ENCODE measurements at places on chromosomes 16 and 17.

- DNase-seq = no peak
Observed at GRCh38 chr16:72300892-72301291, 128.9 kb upstream of the PMFBP1 start.

DNA sequence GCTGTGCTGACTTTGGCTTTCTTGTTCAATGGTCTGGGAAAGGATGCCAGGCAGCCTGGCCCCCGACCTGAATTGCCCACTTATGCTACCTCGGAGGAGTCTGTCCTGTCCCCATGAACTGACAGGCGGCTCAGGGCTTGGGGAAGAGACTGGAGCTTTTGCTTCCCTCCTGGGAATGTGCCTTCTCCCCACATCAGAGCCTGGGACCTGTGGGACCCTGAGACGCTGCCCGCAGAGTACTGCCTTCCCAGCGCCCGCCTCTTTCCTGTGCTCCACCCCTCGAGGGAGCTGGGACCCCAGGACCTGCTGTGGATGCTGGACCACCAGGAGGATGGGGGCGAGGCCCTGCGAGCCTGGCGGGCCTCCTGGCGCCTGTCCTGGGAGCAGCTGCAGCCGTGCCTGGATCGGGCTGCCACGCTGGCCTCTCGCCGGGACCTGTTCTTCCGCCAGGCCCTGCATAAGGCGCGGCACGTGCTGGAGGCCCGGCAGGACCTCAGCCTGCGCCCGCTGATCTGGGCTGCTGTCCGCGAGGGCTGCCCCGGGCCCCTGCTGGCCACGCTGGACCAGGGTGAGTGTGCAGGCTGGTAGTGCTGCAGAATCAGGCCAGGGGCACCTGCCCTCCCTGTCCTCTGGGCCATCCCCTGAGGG lies 18.5 kb downstream of the FCSK start:
- DNase-seq = no peak

GRCh38 chr17:40038882-40039513 lies 15.2 kb downstream of the MED24 start:
- no peak for DNase-seq

- DNase-seq = no peak
Observed at GRCh38 chr16:51035711-51036110, 115.4 kb downstream of the SALL1 start.
